ENCODE measurements at places on chromosomes 16 and 17. TPM values are rescaled to one million over a fixed set of nuclear protein-coding genes. Genes with fewer than 3 reads are reported as not detected.

The ASPA gene
- total RNA-seq: 2.5 TPM

The CNGB1 gene
- not detected for total RNA-seq

The CD79B gene
- total RNA-seq: 8.9 TPM

The KRT36 gene
- not detected for total RNA-seq

The ITGB4 gene
- 9.4 TPM for total RNA-seq

The PLA2G10 gene
- not detected for total RNA-seq

The SMIM36 gene
- not detected for total RNA-seq

The SLC16A11 gene
- 0.56 TPM for total RNA-seq

The BTBD17 gene
- total RNA-seq: not detected

The PRR15L gene
- total RNA-seq: not detected

The CDC42EP4 gene
- total RNA-seq: 53.0 TPM

The RASL10B gene
- total RNA-seq: 22.3 TPM

GRCh38 chr16:73125850-73126524 lies 78.1 kb upstream of the ZFHX3 start:
- DNase-seq: no peak

GRCh38 chr16:82033683-82034300 lies 1.3 kb upstream of the HSD17B2 start:
- DNase-seq: no peak

GRCh38 chr16:72125635-72126428 lies 32.2 kb downstream of the DHX38 start:
- no peak for DNase-seq

- DNase-seq: no peak
Measured at GRCh38 chr17:82356845-82357355, 2.1 kb upstream of the TEX19 start.

DNA sequence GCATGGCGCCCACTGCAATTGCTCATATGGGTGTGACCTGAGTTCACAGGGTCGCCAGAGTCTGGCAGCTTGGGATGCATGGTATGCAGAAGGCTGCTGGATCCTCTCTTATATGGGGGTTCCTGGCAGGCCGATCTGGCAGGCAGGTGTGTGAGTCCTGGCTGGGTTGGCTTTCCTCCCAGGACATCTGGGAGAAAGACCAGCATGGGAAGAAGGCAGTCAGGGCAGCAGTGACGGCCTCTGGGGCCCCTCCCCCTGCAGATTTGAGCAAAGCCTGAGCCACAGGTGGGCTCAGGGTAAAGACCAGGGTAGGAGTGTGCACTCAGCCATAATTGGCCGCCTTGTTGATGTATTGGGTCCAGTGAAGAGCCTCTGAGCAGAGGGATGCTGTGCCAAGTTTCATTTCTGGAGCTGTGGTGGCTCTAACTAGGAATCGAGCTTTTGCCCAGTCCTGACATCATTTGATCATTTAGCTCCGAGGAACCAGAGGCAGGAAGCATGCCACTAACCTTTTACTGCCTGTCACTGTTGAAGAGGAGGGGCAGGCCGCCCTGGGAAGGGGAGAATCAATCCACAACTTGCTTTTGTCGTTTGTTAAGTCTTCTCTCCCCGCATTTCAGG lies 174.3 kb downstream of the CCDC182 start:
- DNase-seq: peak; percentile 55

DNA sequence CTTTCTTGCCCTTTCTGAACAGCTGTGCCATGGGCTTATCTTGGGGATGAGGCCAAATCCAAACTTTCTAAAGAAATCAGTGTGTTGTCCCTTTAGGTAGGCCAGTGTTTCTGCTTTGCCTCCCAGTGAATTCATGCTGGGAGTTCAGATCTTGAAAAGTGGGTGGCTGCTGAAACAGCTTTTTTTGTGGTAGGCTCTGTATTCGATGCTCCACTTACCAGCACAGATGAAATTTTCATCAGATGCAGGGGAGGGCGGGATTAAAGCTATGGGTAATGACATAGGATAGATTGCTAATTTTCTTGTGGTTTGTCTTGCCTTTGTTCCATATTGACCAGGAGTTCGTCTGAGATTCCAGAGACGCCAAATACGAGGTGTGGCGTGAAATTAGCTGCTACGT lies 2.8 kb downstream of the SOCS7 start:
- no peak for DNase-seq

- no peak for DNase-seq
Measured at GRCh38 chr17:54979657-54980056, 11.1 kb downstream of the STXBP4 start.

DNA sequence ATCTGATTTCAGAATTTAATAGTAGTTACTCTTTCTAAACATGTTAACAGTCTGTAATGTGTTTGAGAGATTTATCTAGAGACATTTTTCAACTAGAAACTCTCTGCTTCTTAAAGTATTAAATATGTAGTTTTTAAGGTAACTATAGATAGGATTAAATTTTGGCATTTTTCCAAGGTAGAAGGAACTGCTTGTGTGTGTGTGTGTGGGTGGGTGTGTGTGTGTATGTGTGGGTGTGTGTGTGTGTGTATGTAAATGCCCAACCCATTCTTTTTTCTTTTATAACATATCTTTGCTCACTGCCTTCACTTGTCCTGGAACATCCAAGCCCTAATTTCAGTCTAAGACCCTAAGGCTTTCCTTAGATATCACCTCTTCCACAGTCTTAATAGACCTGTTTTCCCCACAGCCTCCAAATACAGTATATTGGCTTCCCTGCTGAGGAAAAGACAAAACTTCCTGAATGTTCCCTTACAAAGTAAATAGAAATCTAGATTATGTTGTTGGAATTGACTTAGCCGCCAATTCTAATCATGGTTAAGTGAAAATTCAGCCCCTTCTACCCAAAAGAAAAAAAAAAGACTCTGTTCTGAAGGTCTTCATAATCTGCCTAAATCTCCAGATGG lies 33.5 kb downstream of the NUP93 start:
- DNase-seq: no peak

DNA sequence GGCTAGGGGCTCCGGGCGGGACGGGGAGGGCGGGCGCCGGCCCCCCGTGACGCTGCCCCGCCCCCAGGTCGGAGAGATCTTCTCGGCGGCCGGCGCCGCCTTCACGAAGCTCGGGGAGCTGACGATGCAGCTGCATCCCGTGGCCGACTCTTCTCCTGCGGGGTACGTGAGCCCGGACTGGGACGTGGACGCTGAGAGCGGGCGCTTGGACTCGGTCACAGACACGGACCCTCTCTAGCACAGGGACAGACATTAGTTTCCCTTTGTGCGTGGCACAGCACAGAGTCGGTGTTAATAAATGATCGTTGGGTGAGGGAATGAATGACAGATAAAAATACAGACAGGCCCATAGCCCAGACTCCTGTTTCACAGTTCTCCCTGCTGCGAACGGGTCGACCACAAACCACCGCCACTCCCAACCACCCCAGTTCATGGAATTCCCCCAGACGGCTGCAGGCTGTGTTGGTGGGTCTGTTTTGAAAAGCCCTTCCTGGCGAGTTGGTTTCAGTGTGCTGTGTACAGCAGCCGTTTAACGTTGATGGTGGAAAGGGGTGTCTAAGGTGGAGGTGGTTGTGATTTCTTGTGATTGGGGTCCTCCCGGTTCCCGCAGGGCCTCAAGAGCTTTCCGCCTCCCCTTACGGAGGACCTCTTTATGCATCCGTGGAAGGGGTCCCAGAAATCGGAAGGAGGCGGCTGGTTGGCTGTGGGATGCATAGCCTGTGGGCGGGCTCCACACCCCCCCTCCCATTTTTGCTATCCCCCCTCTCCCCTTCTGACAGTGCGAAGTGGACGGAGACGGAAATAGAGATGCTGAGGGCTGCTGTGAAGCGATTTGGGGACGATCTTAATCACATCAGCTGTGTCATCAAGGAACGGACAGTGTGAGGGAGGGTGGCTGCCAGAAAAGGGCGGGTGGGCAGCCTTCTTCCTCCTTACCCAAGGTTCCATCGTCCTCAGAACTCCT lies 2.9 kb downstream of the RNASEK start:
- DNase-seq: no peak

DNA sequence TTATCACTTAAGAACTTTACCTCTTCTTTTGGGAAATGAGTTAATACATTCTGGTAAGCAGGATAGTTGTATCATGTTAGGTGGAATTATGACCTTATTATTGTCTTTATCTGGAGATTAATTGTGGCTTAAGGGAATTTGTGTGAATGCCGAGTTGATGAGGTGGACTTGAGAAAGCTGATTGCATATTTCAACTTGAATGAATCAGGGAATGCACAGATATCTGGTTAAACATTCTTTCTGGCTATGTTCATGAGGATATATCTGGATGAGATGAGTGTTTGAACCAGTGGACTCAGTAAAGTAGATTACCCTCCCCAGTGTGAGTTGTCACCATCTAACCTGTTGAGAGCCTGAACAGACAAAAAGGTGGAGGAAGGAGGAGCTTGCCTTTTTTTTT lies 326.1 kb upstream of the GOT2 start:
- DNase-seq: no peak

- no peak for DNase-seq
Measured at GRCh38 chr17:33389504-33390135, 96.5 kb upstream of the ASIC2 start.

GRCh38 chr17:29732613-29733012 lies 109.9 kb upstream of the CORO6 start:
- DNase-seq: no peak

GRCh38 chr16:17945080-17945601 lies 391.4 kb downstream of the NPIPA8 start:
- no peak for DNase-seq

DNA sequence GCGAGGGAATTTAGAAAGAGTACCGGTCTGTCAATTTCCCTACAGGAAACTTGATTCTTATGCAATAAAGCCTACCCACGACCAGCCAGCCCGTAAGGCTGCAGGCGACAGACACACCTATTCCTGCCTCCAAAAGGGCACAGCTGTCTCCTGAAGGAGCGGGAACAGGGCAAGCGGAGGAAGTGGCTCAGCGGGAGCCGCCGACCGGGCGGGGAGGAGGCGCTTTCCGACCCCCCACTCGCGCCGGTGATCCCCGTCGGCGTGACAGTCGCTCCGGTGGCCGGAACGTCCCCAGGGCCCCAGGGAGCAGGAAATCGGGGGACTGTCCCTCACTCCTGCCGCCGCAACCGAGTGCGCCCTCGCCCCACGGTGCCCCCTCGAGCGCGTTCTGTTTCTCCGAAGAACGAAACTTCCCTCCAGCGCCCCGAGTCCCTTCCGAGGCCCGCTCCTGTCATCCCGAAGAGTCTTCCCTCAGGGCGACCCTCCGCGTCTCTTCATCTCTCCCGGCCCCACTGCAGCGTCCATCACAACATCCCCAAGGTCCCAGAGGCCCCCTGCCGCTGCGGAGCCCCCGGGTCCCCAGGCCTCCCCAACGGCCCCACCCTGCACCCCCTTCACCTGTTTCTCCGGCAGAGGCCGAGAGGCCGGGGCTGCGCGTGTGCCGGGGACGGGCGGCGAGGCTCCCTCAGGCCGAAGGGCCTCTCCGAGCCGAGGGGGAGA lies 421 bp downstream of the STAT3 start:
- peak; percentile 59 for DNase-seq

DNA sequence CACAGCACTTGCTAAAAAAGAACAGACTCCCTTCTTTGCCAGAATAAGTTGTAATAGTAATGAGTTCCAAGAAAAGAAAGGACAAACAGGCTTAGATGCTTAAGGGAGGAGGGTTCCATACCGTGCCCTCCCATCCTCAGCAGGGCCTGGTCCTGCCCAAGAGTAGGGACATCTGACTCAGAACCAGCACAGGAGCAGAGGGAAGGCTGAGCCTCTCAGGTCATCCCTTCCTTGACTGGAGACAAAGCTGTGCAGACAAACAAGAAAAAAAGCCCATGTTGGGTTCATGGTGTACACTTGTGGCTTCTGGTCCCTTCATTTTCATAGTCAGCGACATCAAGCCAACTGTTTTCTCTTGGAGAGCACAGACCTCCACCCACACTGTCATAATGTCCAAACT lies 44.2 kb upstream of the NDRG4 start:
- no peak for DNase-seq

DNA sequence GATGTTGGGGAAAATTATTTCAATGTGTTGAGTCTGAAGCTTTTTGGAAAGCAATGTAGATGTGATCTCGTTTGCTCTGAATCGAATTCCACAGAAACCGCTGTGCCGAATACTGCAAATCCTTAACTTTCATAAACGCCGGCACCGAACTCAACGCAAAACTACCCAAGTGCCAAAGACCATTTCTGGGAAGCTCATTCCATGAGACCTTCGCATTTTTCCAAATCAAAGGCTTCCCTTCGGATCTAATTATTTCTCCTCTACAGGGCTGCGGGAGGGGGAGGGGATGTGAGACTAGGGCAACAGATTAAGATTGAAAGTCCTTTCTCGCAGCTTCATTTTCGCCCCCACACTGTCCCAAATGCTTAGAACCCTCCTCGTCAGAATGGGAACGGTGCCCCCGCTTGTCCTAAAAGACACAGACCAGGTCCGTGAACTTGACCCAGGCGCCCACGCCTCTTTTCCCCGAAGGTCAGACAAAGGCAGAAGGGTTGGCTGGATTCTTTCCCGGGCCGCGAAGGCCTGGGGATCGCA lies 4.0 kb downstream of the PRAC1 start:
- DNase-seq: no peak

GRCh38 chr16:51845586-51846305 lies 694.7 kb upstream of the SALL1 start:
- no peak for DNase-seq

DNA sequence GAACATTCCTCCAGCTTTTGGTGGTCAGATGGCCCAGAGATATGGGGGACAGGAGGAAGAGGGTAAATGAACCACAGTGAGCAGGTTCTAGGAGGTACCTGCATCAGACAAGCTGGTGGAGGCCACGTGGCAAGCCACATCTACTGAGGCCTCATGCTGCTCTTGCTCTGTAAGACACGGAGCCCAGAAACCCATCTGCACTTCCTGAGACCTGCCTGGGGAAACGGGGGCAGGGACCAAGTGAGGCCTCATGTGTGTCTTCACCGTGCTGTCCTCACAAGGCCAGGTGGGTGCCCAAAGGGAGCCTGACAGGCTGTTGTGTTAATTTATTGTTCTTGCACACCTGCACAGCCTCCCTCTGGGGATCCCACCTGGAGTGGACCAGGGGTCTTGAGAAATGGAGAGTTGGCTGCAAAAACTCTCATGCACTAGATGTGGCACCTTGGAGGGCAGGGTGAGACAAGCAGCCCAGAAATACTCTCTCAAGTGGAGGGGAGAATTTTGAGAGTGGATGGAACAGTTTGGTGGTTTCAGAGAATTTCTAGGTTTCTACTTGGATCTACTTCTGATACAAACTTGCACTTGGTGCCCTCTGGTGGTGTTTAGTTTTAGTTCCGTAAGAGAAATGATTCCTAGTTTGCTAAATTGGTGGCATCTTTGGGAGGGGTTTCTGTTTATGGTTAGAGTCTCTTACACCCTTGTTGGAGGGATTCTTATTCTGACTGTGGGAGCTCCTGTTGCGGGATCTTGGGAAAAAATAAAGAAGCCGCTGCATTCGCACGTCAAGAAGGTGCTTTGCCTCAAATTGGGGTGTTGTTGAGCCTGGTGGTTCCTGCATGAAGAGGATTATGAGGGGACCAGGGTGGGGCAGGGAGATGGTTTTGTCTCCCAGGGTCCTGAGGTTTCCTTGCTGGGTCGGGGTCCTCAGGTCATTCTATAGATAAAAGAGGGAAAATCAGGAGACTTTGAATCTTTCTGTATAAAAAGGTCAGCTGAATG lies 47.5 kb downstream of the SLC6A2 start:
- no peak for DNase-seq

Data from Right ventricle myocardium superior (tissue), 1 donor.